ENCODE measurements at places on chromosomes 6 and 20.

GRCh38 chr6:68502946-68503345 lies 132.1 kb upstream of the ADGRB3 start:
- DNase-seq: no peak

DNA sequence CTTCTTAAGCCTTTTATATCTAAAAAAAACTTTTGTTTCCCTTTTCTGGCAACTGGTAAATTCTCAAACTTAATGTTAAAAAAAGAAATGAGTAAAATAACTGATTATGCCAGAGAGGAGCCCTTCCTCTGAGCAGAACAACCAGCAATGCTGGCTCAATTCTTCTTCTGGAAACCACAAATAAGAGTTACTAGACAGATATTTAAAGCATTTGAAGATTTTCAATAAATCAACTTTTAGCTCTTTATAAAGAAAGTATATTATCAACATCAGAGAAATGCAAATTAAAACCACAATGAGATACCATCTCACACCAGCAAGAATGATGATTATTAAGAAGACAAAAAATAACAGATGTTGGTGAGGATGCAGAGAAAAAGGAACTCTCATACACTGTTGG lies 61.1 kb upstream of the TCF21 start:
- no peak for DNase-seq

GRCh38 chr6:152946995-152947394 lies 35.8 kb downstream of the FBXO5 start:
- DNase-seq: no peak

- DNase-seq: no peak
Observed at GRCh38 chr6:98672681-98673475, 161.5 kb upstream of the POU3F2 start.

GRCh38 chr6:115137910-115138309 lies 795.1 kb upstream of the HS3ST5 start:
- no peak for DNase-seq

Data from epithelial cell of esophagus (primary cell).